ENCODE measurements at places on chromosomes 7 and 10.
A peak's percentile ranks its signal among the peaks of the same experiment; 100 is the strongest.

GRCh38 chr7:157515342-157516041, 178.7 kb downstream of the DNAJB6 start:
- DNase-seq = no peak

GRCh38 chr7:79091661-79092060, 361.8 kb downstream of the MAGI2 start:
- DNase-seq = no peak

- DNase-seq = no peak
Observed at GRCh38 chr10:11295492-11295891, 277.8 kb downstream of the CELF2 start.

- no peak for DNase-seq
Observed at GRCh38 chr10:28496481-28496961, 36.4 kb upstream of the WAC start.

GRCh38 chr7:81430761-81431160, 339.1 kb downstream of the HGF start:
- DNase-seq = no peak

DNA sequence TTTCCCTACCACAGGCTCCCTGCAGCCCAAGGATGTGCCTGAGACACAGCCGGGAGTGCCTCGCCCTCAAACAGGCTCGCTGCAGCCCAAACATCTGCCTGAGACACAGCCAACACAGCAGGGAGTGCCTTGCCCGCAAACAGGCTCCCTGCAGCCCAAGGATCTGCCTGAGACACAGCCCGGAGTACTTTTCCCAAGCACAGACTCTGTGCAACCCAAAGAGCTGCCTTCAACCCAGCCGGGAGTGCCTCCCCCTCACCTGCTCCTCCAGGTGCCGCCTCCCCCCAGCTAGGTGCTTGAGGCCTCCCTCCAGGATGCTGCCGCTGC, 42.9 kb downstream of the ANTXRL start:
- no peak for DNase-seq

DNA sequence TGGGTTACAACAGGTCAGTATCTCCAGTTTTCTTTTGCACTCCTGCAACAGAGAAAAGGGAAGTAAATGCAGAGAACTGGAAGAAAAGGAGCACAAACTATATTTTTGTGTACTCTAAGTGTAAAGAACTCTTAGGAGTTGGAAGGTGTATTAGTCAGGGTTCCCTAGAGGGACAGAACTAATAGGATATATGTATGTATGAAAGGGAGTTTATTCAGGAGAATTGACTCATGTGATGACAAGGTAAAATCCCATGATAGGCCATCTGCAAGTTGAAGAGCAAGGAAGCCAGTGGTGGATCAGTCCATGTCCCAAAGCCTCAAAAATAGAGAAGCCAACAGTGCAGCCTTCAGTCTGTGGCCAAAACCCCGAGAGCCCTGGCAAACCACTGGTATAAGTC, 22.6 kb upstream of the RAB18 start:
- DNase-seq = no peak

- no peak for DNase-seq
Observed at GRCh38 chr7:133371616-133372015, 118.7 kb downstream of the EXOC4 start.

GRCh38 chr10:91883549-91884444, 25.5 kb downstream of the FGFBP3 start:
- DNase-seq = no peak

DNA sequence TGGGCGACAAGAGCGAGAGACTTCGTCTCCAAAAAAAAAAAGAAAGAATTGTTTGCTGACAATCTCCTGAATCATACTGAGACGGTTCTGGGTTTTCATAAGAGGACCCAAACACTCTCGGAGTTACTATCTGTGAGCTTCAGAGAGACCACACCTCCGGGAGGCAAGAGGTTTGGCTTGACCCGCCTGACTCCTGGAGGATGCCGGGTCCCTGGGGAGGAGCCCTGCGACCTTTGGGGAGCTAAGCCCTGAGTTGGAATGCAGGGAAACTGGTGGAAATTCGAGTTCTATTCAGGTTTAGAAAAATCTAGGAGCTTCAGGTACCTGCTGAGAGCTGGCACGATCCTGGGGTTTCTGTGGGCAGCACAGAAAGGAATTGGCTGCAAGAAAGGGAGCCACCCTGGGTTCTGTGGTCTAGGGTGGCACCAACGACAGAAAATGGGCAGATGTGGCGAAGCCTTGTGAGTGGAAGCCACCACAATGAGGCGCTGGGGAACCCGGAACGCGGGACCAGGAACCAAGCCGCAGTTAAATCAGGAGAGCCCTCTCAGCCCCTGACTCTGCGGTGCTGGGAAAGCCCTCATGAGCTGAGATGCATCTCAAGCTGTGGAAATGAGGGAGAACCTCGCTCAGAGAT, 21.9 kb upstream of the GATAD1 start:
- DNase-seq = no peak

- no peak for DNase-seq
Observed at GRCh38 chr7:140631021-140631420, 9.6 kb downstream of the DENND2A start.

DNA sequence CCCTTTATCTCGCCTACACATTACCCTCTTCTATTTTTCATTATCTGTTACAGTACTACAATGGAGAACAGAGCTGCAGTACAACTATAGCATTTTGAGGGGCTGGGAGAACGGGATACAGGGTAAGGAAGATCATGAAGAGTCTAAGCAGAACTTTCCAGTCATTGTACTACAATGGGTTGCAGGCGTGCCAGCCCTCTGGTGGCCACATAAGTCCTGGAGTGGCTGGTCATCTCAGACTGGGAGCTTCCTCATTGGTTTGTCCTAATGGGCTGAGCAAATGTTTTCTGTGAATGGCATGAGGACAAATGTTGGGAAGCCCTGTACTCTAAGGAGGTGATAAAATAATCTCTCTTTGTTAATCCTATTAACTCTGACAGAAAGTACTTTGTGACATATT, 33.0 kb downstream of the TMEM106B start:
- no peak for DNase-seq

- DNase-seq = no peak
Observed at GRCh38 chr10:97718659-97719142, 5.2 kb downstream of the MARVELD1 start.

GRCh38 chr10:106660550-106660949, 504.0 kb downstream of the SORCS1 start:
- no peak for DNase-seq

DNA sequence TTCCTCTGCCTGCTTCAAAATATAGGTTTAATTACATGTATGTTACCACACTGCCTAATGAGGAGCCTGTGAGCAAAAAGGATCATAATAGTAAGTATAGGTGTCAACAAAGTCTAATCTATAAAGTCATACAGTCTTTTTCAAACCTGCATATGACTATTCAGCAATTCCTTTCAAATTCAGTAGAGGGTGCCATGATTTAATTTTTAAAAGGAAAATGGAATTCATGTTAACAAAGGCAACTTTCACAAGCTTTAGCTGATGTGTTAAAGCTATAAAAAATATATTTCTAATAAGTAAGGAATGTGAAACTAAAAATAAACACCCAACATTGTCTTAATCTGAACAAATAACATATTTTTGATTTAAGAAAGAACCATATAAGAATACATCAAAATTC, 52.1 kb downstream of the MPP7 start:
- no peak for DNase-seq

DNA sequence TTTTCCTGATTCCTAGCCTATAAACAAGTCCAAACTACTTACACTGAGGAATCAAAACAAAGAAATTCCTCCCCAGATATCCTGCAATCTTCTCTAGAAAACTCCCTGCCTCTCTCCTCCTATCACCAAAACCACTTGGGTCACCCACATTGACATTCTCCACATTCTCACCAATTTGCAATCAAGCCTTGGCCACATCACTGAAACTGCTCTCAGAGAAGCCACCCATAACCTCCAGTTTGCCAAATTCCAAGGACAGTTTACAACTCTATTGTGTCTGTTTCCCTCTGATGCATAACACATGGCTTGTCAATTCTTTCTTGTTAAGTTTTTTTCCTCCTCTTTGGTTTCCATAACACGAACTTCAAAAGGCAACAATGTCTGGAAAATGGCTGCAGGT, 233.5 kb downstream of the XPNPEP1 start:
- no peak for DNase-seq

- no peak for DNase-seq
Observed at GRCh38 chr10:71727105-71727737, 7.6 kb upstream of the C10orf105 start.

DNA sequence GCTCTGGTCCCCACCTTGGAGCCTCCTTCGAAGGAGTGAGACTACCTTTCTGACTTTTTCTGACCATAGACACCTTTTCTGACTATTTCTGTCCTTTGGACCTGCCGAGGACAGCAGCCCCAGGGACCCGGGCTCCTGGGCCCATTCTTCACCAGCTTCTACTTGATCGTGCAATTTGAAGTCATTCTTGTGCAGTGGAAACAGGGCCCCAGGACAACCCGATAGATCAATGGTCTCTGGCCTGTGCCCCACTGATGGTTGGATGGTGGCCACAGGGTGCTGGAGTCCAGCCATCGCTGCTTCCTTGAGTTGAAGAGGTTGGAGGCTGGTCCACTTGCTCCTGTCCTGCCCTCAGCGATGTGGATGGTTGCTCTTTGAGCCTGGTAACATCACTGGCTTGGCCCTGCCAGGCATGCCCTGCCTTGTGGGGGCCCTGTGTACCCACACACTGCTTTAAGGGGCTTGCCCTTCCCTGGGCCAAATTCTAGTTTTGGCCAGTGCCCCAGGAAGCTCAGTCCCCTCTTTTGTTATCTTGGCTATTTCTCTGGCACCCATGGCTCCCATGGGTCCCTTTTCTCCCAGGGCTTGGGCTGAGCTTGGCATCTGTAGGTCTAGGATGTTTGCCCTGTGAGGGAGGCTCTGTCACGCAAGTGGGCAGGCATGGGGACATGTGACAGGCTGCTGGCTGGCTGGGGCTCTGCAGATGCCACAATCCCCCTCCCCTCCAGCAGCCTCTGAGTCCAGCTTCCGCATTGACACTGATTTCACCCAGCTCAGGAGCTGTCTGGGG, 375.6 kb upstream of the NUPR2 start:
- DNase-seq = no peak

- no peak for DNase-seq
Observed at GRCh38 chr10:8289186-8289924, 234.9 kb downstream of the GATA3 start.

GRCh38 chr7:43533801-43534479, 49.0 kb upstream of the STK17A start:
- no peak for DNase-seq

DNA sequence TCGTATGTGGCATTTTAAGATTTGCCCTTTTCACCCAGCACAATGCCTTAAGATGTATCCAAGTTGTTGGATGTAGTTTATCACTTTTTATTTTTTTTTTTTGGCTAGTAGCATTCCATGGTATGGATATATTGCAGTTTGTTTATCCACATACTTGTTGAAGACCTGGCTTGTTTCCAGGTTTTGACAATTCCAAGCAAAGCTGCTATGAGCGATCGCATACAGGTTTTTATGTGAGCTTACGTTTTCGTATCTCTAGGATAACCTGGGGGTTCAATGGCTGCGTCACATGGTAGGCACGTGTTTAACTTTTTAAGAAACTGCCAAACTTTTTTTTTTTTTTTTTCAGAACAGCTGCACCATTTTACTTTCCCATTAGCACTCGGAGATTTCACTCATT, 32.2 kb downstream of the BAIAP2L1 start:
- no peak for DNase-seq

DNA sequence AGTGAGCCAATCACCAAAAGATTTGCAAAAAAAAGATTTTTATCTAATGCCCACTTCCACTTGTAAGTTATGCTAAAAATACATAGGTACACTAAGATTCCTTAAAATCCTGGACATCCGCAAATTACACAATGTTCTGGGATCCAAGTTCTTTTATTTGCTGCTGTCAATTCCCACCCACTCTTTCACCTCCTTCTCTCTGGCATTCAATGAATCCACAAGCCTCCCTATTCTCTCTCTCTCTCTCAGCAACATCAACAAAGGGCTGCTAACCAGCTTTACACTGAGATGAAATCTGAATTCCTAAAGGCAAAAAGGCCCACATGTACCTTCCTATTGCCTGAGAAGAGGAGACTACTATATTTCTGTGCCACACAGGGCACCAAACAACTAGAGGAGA, 99.9 kb downstream of the ARMH3 start:
- no peak for DNase-seq

GRCh38 chr7:2834748-2835441, 9.2 kb downstream of the GNA12 start:
- no peak for DNase-seq

- DNase-seq = peak; percentile 1
Observed at GRCh38 chr10:14838582-14839304, 637 bp downstream of the HSPA14 start.

GRCh38 chr10:78510566-78511323, 477.1 kb downstream of the RPS24 start:
- DNase-seq = no peak

- no peak for DNase-seq
Observed at GRCh38 chr7:37007268-37007667, 283.0 kb upstream of the AOAH start.

GRCh38 chr7:101963693-101964092, 146.3 kb downstream of the CUX1 start:
- DNase-seq = no peak

- DNase-seq = no peak
Observed at GRCh38 chr10:132102717-132103110, 37.0 kb downstream of the JAKMIP3 start.

DNA sequence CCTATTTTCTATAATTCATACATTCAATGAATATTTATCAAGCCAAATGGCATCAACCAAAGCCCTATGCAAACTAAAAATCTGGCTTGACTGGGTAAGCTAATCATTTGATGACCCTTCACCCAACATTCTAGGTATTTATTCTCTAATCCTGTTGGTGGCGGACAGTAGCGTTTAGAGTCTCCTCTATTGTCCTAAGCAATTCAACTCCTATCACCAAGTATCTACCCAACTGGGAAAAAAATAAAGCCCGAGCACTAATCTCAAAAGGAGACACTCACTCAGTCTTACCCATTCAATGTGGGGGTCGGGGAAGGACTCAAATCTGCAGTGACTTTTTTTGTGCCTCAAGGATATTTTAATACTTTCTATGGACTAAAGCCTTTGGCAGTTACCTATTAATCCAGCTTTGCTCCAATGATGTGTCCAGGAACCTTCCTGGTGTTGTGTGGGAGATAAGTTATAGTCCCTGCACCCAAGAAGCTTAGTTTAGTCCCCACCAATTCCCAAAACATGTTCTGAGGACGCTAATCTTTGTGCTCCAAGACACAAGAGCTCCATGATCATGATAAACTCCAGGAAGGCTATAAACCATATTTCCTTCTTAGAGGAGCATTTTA, 30.6 kb downstream of the DNMBP start:
- DNase-seq = no peak
